ENCODE measurements at places on chromosomes 5 and 9.

- DNase-seq = no peak
These were observed 822 bp downstream of the DENND4C start for GRCh38 chr9:19231126-19231903.

DNA sequence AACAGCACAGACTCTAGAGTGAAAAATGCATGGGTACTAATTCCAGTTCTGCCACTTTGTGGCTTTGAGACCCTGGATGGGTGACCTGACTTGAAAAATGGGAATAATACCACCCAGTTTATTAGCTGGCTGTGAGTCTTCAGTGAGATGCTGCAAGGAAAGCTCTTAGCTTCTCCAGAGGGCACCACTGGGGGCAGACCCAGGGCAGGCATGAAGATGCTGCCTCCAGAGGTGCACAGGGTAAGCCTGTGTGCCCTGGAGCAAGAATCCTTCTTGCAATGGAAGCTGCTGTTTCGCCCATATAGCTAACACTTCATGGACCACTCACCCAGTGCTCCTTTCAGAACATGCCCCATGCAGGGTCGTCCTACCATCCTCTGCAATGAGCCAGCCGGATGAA, 75.7 kb downstream of the C5orf15 start:
- no peak for DNase-seq

- DNase-seq = no peak
These were observed 27.4 kb upstream of the TXN start for GRCh38 chr9:110283751-110284150.

DNA sequence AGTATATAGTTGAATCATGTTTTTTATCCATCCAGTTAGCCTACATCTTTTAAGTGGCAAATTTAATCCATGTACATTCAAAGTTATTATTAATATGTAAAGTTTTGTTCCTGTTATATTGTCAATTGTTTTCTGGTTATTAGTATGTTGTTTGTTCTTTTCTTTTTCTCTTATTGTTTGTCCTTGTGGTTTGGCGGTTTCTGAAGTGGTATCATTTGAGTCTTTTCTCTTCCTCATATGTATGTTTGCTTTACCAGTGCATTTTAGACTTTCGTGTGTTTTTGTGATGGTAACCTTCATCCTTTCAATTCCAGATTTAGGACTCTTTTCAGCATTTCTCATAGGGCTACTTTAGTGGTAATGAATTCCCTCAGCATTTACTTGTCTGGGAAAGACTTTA, 130.4 kb upstream of the RFX3 start:
- no peak for DNase-seq

DNA sequence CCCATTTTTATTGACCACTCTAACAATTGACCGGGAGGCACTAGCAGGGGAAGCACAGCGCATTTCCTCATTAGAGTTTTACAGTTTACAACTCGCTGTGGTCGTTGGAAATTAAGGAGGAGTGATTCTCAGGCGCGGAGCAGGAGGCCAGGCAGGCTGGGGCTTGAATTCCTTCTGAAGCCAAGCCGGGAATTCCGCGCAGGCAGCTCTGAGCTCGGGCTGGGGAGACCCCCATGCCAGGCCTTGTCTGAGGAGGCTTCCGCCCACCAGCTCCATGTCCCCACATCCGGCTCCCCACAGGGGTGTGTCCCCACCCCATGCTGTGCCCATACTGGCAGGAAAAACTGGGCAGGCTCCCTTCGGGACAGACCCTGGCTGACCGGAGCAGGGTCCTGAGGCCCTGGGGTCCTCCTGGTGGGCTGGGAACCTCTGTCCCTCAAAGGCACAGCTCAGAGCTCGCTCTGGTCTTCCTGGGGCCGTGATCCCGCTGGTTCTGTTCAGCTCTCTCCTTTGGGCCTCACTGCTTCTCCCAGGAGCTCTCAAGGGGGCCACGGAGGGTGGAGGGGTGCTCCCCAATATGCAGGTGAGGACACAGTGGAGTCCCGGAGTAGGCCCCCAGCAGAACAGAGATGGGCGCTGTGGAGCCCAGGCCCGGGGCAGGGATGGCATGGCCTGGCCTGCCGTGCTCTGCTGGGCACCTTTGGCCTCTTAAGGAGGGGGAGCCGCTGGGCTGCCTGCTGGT, 1.3 kb upstream of the NRARP start:
- DNase-seq = no peak

DNA sequence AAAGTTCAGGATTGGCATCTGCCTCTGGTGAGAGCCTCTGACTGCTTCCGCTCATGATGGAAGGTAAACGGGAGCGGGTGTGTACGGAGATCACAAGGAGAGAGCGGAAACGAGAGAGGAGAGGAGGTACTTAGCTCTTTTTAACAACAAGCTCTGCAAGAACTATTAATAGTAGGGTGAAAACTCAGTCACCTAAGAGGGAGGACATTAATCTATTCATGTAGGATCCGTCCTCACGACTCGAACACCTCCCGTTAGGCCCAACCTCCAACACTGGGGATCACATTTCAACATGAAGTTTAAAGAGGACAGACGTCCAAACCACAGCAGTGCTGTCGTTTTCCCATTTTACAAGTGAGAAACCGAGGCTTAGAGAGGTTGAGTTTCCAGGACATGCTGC, 173.7 kb downstream of the SLC28A3 start:
- DNase-seq = no peak

DNA sequence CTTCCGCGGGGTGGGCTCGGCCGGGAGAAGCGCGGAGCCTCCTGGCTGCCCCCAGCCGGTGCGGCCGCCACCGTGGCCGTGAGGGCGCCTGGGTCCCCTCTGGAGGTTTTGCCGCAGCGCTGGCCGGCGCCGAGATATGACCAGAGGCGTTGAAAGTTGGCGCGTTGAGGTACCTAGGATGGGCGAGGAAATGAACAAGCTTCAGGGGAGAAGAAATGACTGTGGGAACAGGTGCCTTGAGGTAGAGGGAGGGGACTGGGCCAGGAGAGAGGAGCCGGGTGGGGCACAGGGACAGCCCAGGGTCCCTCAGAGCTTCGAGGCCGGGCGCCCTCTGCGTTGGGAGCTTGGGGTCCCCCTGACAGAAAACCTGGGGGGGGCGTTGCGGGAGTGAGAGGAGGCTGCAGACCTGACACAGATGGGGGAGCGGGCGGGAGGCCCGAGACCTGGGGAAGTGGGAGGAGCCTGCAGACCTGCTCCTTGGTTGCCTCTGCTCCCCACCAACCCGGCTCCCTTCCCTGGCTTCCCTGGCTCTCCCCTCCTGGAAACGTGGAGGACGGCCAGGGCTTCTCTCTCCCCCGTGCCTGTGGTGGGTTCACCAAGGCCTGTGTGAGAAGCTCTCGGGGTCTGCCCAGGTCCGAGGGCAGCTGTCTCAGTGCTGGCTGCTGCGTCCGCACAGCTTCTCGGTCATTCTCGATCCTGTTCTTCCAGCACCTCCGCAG, 14.2 kb downstream of the RABL6 start:
- peak; percentile 60 for DNase-seq

- no peak for DNase-seq
These were observed 37.4 kb upstream of the RUSC2 start for GRCh38 chr9:35452481-35452880.

GRCh38 chr5:82622711-82623514, 344.8 kb upstream of the RPS23 start:
- no peak for DNase-seq

- peak; percentile 53 for DNase-seq
These were observed 25.0 kb upstream of the HMCN2 start for GRCh38 chr9:130240410-130241197.

DNA sequence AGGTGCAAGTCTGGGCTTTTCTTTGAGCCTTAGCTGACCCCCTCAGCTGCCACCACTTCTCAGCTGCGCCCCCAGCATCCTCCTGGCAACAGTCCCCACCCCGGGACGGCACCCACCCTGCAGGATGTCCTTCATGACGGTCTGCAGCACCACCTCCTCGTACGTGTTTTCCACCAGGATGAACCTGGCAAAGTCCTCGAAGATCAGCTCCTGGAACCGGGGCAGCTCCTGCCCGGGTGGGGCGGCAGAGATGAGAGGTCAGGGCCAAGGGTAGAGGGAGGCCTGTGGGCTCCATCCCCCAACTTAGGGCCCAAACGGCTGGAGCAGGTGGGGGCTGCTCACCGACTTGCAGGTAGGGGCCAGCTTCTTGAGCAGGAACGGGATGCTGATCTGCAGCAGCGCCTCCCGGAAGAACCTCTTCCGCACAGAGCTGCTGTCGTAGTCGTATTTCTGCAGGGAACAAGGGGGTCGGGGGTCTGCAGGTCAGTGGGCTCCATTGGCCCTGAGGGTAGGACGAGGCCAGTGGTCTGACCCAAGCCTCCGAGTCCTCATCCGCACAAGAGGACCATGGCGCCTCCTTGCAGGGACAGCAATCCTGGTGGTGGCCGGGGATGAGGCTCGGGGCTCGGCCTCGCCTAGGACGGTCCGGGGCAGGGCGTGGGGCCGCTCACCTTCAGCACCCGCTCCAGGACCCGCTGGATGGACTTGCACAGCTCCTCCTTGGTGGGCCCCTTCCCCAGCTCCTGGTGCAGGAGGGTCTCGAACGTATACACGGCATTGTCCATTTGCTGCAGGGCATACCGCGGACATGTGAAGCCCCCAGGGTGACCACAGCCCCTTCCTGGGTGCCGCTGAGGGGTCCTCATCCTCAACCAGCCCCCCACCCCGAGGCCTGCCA, 56.7 kb downstream of the LRSAM1 start:
- no peak for DNase-seq

- DNase-seq = no peak
These were observed 365.9 kb upstream of the C9orf72 start for GRCh38 chr9:27939186-27939585.

DNA sequence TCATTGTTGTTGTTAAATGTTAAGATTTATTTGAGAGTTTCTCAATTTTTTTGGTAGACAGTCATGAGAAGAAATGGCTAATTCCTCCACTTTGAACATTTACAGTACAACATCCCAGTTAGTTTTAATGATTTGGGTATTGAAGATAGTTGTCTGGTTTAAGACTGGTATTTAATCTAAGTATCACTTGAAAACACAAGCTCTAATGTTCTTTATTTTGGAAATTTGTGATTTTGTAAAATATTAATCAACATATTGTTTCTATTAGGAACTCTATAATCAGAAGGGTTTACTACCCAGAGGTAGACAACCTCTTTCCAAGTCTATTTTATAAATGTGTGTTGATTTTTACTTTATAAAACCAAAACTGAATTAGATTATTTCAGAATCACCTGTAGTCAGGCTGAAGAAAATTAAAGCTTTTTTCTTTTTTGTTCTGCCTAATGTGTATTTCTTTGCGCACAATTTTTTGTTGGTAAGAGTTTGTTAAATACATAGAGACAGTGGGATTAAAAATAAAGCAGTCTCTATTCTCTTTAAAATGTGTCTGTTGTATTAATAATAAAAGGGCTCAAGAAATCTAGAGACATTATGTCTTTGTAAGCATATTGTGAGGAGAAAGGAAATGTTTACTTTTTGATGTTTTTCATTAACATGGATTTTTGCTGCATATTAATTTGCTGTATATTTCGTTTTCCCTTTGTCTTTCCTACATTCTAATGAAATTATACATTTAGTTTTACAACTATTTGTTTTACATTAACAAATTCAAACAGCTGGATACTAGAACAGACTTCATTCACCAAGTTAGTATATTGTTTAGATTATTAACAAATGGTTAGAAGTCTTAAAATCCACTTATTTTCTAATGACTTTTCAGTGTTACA, 3.9 kb upstream of the PURA start:
- no peak for DNase-seq

GRCh38 chr5:40904205-40904993, 4.9 kb upstream of the C7 start:
- DNase-seq = peak; percentile 25

GRCh38 chr5:87061046-87061445, 206.6 kb upstream of the RASA1 start:
- no peak for DNase-seq

- no peak for DNase-seq
These were observed 5.1 kb downstream of the STARD4 start for GRCh38 chr5:111507276-111507675.

- no peak for DNase-seq
These were observed 68.1 kb upstream of the SPIN1 start for GRCh38 chr9:88319936-88320747.
